Naive thymus-derived CD4-positive, alpha-beta T cell (primary cell): ENCODE measurements at places on chromosomes 11 and 22. TPM values are rescaled to one million over a fixed set of nuclear protein-coding genes. Genes with fewer than 3 reads are reported as not detected.

The OTOG gene
- not detected for total RNA-seq

GRCh38 chr11:6431861-6432260 lies 8.9 kb downstream of the HPX start:
- no peak for DNase-seq

The TAF10 gene
- total RNA-seq: 135 TPM

DNA sequence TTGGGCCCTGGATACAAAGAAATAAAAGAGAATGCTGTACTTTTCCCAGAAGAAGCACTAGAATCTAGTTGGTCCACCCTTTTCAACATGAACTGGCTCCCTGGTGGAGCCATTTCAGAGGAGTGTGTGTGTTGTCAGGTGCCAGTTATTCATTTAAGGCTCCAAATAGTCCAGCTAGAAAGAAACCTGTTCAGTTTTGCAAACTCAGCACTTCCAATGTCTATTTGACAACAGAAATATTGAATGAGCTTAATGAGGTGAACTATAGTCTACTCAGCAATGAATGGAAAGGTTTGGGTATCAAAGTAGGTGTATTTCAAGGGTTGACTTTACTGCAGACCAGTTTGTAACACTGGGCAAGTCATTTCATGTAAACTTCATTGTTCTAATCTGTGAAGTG lies 2.1 kb downstream of the OR8D1 start:
- no peak for DNase-seq

- DNase-seq: no peak
Observed at GRCh38 chr22:38613588-38613987, 42.6 kb downstream of the FAM227A start.

GRCh38 chr11:2800655-2801531 lies 84.7 kb downstream of the CDKN1C start:
- no peak for DNase-seq

- no peak for DNase-seq
Observed at GRCh38 chr11:116033931-116034553, 529.8 kb upstream of the CADM1 start.

DNA sequence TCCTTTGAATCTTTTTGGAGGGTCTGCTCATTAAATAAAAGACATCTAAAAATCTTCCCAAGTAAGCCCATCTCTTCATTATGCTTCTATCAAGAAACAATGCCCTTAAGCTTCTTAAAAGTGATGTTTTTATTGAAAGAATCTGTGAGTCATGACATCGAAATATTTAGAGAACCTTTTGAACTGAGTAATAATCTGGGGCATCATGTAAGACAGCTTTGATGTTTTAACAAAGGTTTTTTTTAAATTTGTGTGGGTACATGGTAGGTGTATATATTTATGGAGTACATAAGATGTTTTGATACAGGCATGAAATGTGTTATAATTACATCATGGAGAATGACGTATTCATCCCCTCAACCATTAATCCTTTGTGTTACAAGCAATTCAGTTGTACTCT lies 46.8 kb downstream of the PLAAT5 start:
- DNase-seq: no peak

- DNase-seq: no peak
Observed at GRCh38 chr22:30824096-30824495, 129.4 kb downstream of the OSBP2 start.

The MFRP gene
- not detected for total RNA-seq

The CHKB gene
- 191 TPM for total RNA-seq

The SOX6 gene
- not detected in 2 replicates for total RNA-seq

- DNase-seq: no peak
Observed at GRCh38 chr11:12441231-12441861, 64.0 kb downstream of the PARVA start.

DNA sequence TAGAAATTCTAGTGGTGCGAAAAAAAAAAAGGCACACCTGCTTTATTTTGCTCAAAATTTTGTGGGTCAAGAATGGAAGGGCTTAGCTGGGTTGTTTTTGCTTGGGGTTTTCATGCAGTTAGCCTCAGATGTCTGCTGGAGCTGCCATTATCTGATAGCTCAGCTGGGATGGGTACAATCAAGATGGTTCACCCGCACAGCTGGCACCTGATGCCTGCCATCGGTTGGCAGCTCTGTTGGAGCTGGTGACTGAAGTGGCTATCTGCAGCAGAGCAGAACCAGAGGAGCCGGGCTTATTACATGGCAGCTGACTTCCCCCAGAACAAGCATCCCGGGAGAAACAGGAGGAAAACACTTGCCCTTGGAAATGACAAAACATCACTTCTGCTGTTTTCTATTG lies 12.1 kb upstream of the ELFN2 start:
- no peak for DNase-seq

The KCNQ1 gene
- 41.4 TPM for total RNA-seq

DNA sequence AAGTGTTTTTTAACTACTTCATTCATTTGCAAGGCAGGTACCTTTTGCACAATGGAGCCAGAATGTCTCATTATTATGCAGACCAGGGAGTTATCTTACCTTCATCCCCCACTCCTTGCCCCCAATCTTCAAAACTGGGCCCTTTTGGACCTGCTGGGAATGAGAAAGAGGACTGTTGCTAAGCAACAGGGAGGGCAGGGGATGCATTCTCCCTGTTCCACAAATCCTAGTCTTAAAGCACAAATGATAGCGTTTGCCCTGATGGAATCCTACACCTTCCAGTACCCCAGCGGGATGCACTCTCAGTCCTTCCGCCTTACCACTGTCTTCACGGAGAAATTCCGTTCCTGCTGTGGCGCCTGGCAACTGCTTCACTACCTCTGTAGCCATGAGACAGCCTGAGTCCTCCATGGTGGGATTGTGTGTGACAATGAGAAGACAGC lies 4.1 kb upstream of the KCNJ1 start:
- no peak for DNase-seq

The FAM181B gene
- total RNA-seq: not detected in 2 replicates

The CHKA gene
- 31.3 TPM for total RNA-seq

The C2CD2L gene
- total RNA-seq: 40.7 TPM

The OR5L1 gene
- total RNA-seq: not detected

DNA sequence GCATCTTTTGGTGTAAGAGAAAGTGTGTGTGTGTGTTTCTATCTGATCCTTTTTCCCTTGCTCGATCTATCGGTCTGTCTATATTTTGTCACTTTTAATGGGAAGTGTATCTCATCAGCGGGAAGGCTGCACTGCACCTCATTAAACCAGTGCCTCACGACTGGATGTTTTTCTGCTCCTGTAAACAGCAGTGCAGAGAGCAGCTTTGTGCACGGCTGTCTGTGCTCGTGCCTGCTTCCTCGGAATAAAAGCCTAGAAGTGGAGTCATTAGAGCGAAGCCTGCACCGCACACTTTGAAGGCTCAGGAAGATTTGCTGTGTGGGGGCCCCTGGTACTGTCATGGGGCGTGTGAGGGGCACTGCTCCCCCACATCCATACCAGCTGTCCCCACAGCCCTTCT lies 27.0 kb upstream of the PARVG start:
- no peak for DNase-seq

GRCh38 chr11:72759468-72759985 lies 7.3 kb upstream of the ARAP1 start:
- no peak for DNase-seq

The SLC1A2 gene
- 0.24 TPM for total RNA-seq

The TMEM151A gene
- not detected for total RNA-seq

DNA sequence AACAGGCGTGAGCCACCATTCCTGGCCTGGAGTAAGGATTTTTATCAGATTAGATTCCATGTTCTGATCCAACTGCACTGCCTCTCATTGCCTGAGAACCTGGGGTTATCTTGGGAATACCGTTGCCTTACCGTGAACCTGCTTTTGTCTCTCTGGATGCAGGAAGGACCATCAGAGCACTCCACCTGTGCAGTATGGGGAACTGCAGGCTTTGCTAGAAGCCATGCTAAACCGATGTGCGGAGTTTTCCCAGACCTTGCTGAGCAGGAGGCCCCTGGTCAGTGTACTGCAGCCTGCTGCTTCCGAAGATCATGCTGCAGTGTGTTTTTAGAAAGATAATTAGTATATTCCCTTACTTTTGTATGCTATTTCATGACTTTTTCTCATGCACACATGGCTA lies 43.6 kb downstream of the MEI1 start:
- no peak for DNase-seq

DNA sequence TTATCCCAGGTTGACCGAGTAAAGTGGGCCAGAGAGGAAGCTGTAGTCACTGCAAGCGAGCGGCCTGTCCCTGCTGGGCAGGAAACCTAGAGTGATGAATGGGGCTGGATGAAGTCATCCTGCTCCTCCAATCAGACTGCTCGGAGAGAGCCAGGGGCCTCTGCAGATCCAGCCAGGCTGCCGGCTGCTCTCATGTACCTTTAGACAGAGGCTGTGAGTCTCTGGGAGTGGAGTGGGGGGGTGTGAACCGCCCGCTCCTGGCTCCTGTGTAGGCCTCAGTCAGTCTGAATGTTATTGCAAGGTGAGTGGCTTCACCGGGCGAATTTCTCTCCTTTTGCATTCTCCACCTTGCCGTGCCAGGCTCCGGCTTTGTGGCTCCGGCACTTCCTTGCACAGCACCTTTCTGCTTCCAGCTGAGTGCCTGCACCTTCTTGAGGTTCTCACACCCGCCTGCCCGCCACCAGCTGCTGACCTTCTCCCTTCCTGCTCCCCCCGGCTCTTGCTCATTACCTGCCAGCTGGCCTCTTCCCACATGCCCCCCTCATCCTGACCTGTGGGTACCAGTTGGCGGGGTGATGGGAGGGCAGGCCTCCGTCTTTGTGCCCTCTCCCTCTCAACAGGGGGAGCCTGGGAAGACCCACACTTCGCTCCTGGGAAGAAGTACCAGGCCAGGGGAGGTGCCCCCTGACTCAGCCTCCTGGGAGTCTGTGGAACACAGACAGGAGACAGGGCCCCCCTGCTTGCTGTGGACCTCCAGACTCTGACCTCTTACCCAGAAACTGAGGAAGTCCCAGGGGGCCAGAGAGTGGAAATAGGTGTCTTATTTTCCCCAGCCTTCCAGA lies 79.9 kb downstream of the GRAMD1B start:
- DNase-seq: no peak

The GP1BB gene
- total RNA-seq: not detected

- DNase-seq: no peak
Observed at GRCh38 chr11:103619480-103619879, 417.0 kb upstream of the DDI1 start.

- no peak for DNase-seq
Observed at GRCh38 chr11:104624021-104624420, 274.2 kb downstream of the CASP12 start.

The IL18 gene
- total RNA-seq: not detected in 2 replicates

DNA sequence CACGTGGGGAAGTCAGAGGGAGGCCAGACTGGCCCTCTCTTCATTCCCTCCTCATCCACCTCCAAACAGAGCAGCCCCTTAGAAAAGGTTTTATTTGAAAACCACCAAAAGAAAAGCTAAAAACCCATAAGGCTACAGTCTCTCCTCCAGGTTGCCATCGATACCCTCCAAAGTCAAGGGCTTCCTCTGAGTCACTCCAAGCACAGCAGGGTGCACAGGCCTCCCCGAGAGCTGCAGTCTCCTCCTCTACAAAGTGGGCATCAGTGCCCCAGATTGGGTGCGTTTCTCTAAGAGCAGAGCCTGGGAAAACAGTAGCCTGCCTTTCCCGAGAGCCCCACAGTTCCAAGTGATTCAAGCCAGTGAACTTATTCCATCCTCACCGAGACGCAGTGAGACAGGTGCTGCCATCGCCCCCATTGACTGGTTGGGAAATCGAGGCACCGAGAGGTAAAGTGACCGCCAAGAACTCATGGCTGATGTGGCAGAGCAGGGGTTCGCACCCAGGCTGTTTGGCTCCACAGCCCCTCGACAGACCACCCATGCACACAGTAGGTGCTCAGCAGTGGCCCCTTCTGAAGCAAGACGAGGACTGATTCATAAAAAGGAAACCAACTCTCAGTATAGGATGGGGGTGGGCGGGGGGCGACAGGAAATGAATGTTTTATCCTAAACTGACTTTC lies 91.7 kb upstream of the SHISAL1 start:
- DNase-seq: no peak

The MAML2 gene
- 15.6 TPM in 2 replicates for total RNA-seq

- DNase-seq: no peak
Observed at GRCh38 chr11:42462558-42463310, 849.1 kb upstream of the API5 start.

- no peak for DNase-seq
Observed at GRCh38 chr11:1055990-1056771, 18.5 kb upstream of the MUC2 start.

DNA sequence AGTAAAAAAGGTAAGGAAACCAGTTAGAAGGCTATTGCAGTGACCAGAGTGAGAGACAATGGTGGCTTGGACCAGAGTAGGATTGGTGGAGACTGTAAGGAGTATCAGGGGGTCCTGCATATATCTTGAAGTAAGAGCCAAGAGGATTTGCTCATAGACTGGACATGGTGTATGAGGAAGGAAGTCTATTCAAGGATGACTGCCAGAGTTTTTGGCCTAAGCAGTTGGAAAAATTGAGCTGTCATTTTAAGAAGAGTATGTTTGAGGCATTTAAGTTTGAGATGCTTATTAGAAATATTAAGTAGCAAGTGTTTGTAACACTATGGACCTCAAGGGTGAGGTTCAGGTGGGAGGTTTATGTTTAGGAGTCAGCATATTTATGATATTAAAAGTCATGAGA lies 596.6 kb downstream of the METTL15 start:
- DNase-seq: no peak

The CDPF1 gene
- 11.8 and 13.8 TPM in 2 replicates for total RNA-seq

DNA sequence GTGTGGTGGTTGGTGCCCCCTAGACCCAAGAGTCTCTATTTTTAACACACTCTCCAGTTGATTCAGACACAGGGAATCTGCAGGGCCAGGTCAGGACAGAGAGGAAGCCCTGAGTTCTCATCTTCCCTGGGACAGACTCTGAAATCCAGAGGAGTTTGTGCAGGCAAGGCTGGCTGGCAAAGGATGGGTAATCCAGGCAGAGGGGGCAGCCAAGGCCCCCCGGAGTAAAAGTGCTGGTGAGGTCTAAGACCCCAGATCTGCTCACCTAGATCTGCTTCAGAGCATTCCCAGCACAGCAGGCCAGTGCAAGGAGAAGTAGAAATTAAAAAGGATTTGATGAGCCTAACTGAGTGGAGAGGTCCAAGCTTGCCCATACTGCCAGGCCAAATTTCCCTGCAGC lies 40.6 kb upstream of the MN1 start:
- no peak for DNase-seq

DNA sequence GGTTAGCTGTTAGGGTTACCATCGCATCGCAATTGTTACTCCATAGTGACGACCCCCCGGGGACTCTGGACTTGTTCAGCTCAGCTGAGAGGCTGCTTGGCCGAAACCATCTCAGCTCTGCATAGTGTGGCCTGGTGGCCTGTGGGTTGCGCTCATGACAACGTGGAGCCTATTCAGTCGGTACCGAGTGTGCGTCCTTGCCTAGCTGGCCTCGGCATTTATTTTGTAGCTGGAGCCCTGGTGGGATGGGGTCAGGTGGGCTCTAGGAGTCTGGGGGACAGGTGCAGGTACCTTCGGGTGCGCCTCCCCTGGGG lies 13.5 kb downstream of the LRP5 start:
- DNase-seq: no peak

The ZC3H12C gene
- total RNA-seq: 0.32 TPM

GRCh38 chr11:119616586-119617339 lies 112.2 kb downstream of the NECTIN1 start:
- no peak for DNase-seq
